ENCODE measurements at places on chromosomes 5 and 9.

DNA sequence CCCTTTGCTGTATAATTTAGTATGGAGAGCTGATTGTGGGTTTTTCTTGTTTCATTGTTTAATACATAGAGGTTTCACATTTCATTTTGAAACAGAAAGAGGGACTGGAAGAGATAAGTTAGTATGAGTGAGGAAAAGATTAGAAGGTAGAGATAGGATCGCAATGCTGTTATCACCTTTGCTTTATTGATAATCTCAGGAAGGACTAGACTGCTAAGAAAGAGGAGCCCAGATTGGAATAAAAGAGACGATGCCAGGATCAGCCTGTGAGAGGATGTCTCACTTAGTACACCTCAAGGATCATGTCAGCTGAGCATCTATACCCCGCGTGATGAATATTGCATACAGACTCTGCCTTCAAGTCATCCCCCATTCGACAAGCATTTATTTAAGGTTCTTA lies 178.0 kb upstream of the DMAC1 start:
- DNase-seq, result no peak

DNA sequence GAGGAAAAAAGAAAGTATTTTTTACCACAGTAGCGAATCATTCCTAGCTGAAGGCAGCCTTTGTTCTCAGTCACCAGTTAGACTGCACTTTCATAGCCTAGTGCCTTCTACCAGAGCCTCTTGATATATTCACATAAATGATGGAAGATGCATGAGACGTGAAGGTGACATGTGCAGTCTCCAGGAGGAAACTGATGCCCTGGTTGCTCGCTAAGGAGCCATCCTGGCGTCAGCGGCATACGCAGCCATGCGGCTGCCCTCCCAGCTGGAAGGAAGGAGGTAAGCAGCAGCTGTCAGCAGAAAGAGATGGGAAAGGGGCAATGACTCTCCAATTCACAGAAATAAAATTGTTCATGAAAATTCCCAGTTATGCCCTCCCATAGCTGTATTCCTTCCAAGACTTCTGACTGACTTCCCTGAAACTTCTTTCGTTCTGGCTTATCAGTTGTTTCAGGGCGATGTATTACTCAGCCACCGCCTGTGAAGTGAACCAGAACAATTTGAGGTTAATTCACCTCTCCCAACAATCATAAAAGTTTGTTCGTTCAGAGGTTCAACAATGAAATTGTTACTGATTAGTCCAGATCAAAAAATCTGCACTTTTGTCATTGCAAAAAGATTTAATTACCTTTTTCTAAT lies 331.2 kb downstream of the NR2F1-AS1 start:
- DNase-seq, result no peak

DNA sequence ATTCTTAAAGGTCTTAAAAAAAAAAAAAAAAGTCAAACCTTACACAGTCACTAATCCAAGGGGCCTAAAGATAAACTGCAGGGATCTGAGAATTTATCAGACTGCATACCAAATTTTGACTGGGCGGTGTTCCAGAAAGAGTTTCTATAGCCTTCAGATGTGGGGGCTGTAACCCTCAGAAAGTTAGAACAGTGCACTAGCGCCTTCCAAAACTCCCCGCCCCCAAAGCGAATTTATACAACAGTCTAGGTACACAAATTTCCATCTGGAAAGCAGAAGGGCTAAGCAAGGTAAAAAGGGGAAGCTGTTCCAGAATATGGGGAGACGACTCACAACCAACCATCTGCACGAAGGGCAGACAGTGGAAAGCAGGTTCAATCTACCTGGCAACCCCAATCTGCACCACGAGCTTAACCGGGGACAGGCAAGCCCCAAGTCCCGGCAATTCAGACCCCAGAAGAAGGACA lies 813 bp downstream of the ERMP1 start:
- DNase-seq, result no peak

- DNase-seq, result no peak
These were observed 669.7 kb upstream of the RGMB start for GRCh38 chr5:98103807-98104206.

GRCh38 chr5:39058178-39058921 lies 15.8 kb downstream of the RICTOR start:
- DNase-seq, result no peak

DNA sequence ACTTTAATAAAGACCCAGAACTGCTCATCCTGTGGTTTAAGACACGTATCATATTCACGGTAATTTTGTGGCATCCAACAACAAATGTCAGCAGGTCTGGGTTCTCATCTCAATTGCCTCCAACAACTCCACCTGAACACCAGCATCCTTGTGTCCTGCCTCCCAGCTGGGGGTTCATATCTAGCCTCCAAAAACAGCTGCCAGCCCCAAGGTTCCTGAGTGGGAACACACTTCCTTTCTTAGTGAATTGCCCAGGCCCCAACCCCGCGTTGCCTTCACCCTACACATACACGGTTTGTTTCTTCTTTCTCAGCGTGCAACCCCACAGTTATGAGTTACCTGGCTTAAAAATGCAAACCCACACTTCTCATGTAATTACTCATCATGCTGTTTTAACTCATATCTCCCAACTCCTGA lies 77.9 kb downstream of the SEMA4D start:
- no peak for DNase-seq

GRCh38 chr9:10014889-10015288 lies 597.9 kb downstream of the PTPRD start:
- DNase-seq, result no peak

DNA sequence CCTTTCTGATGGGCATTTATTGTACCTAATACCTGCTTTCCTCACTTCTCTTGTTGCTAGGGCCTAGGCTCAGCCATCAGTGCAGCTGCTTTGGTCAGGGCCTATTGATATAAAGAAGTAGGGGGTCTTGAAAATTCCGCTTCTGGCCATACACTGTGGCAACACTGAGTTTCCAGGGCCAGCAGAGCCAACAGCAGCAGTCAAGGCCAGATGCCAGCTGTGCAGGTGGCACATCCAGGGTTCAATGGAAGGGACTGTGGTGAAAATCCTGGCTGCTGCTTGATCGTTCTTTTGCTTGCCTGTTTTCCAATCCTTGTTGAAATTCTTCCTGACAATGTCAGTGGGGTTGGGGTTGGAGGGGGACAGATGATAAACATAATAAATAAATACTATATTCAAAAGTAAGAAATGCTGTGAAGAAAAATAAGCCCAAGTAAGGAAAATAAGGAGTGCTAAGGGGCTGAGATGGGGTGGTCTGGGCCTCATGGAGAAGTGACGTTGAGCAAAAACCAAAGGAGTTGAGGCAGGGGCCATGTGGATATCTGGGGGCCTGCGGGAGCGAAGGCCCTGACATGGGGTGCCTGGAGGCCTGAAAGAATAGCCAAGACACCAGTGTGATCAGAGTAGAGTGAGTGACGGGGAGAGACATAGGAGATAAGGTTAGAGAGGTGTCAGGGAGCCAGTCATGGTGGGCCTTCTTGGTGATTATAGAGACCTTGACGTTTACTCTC lies 91.0 kb upstream of the ALDH1B1 start:
- no peak for DNase-seq
